Fibroblast of skin of right biceps (primary cell): ENCODE measurements at places on chromosomes 5 and 9.

- DNase-seq: no peak
Observed at GRCh38 chr9:135081264-135081660, 6.2 kb upstream of the OLFM1 start.

GRCh38 chr5:178683783-178684182, 46.7 kb downstream of the ZNF354A start:
- no peak for DNase-seq

GRCh38 chr5:94240134-94240533, 378.3 kb downstream of the KIAA0825 start:
- DNase-seq: no peak

- DNase-seq: no peak
Observed at GRCh38 chr5:6742081-6742758, 29.0 kb downstream of the TENT4A start.

- peak; percentile 20 for DNase-seq
Observed at GRCh38 chr9:70340572-70340971, 73.9 kb downstream of the KLF9 start.

DNA sequence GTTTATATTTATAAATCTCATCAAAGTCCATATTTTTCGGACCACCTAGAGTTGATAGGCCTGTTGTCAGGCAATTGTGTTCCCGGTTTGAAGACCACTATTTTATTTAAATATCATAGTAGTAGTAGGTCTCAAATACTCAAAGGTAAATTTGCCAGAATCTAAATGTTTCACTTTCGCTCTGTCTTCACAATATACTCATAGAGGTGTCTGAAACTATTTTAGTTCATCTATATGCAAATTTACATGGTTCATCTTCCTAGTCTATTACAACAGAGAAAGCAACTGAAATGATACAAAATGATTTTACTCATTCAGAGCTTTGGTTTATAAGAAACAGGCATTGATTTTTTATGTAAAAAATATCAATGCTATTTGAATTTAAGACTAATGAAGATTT, 1897.5 kb downstream of the EFNA5 start:
- no peak for DNase-seq

GRCh38 chr5:55638455-55638854, 73.7 kb downstream of the SLC38A9 start:
- DNase-seq: no peak

DNA sequence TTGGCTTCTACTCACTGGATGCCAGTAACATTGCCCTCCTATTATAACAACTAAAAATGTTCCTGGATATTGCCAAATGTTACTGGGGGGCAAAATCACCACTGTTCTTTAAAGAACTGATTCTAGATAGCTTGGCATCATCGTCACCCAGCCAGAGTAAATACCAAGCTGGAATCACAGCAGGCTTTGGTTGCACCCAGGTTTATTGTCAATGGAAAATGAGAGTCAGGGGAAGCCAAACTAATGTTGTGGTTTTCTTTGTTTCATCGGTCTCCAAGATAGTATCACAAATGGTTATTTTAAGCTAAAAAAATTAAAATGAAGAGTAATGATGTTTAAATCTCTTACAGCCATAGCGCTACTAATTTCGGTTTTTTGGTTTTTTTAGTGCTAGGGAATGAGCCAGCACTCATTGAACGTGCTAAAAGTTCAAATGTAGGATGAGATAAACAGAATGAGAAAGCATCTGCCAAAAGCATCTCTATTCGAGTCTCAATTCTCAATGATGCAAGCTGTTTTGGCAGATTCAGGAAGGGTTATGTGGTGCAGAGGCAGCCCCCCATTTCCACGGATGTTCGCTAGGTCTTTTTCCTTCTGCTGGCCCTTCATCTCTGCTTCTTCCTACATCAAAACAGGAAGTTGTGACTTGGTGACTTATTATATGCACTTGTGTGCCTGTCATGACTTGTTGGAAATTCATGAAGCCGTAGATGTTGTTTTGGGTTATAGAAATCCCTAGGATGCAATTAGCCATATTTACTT, 558.0 kb downstream of the EBF1 start:
- DNase-seq: no peak

GRCh38 chr9:35682520-35683315, 7.0 kb downstream of the TPM2 start:
- DNase-seq: no peak

- no peak for DNase-seq
Observed at GRCh38 chr5:125491986-125492492, 745.6 kb upstream of the ZNF608 start.

DNA sequence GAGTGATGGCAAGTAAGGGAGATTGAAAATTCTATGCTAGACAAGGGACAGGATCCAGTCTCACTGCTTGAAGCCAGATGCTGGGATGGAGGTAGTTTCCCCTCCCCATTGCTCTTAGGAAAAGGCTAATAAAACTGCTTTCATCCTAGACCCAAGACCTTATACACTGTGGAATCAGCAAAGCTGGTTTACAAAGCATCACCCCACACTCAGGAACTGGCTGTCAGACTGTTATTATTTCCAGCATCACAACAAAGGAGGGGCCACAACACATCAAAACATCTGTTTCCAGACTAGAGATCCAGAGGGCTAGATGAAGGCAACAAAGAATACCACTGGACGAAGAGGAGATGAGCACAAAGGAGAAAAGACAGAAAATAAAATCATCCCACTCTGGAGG, 364.6 kb upstream of the PTGER4 start:
- DNase-seq: no peak

DNA sequence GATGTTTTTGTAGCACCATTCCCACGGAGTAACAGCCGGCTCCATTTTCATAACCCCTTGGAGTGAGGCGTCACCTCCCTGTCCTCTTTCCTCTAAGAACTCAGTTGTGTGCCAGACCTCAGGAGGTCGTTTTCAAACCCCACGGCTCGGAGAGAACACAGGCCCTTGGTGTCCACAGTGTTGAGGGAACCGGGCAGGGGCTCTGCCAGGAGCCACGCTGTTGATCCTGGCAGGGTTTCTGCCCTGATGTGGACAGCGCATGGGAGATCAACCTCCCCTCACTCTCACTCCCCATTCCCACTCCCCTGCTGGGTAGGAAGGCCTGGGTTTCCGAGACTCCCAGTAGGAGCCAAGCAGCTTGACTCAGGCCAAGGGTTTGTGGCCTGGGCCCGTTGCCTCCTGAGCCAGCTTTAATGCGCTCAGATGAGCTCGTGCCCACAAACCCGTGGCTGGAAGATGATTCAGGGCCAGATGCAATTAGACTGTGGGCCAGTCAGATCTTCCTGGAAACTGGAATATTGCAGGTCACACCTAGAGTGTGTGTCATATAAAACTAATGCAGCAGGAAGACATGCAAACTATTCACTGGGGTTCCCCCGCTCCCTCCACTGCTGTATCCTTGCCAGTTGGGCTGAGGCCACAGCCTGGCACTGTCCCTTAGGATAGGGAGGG, 133.4 kb downstream of the SLC12A2 start:
- DNase-seq: peak; percentile 84

DNA sequence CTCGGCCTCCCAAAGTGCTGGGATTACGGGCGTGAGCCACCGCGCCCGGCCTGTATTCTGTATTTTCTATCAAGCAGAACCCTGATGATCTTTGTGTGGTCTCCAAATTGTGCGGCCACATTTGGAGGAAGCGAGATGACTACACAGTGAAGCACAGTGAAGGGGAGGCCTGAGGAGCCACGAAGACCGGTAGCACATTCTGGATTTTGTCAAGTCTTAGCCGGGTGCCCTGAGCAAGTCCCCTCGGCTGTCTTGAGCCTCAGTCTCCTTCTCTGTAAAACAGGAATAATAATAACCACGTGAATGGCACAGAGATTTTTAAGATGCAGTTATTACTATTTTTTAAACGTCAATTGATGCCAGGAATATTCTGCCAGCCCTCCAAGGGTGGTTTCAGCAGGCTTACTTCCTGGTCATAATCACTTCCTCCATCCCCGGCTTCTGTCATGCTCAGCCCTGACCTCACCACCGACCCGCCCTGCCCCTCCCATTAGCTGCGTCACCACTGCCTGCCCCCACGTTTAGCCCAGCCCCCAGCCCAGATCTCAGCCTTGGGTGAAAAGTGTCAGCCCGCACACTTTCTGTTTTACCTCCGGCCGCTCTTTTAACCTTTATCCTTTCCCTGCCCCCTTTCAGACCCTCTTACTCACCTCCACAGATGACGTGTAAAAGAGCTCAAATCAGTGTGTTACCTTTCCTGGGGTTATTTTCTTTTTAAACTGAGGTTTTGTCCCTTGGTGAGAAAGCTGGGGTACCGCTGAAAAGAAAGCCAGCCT, 27.0 kb upstream of the ERGIC1 start:
- peak; percentile 86 for DNase-seq

- no peak for DNase-seq
Observed at GRCh38 chr9:77854258-77854915, 177.2 kb downstream of the GNAQ start.
